ENCODE measurements at places on chromosomes 1 and 21.

DNA sequence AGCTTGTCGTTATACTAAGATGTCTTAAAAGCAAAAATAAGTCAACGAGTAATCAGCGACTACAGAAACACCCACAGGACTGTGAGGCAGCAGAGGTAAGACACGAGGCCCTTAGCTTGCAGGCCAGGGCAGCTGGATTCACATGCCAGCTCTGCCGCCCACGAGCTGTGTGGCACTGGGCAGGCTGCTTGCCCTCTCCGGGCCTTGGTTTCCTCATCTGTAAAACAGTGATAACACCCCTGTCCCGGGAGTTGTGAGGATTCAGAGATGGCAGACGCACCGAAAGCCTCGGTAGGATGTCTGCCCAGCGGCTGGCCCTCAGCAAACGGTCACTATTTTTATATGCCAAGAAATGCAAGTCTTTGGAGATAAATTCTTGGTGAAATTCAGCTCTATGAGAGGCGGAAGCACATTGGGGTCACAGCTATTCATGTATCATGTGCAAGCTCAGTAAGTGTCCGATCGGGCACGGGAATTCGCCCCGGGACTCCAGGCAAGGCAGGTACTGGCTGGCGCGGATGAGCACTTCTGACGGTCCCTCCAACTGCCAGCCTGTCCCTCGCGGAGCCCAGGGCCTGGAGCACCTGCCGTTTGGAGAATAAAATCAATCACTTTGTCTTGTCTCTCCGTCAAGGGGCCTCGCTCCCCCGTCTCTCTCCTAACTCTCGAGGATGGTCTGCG lies 1.1 kb downstream of the C2CD2 start:
- DNase-seq: no peak

DNA sequence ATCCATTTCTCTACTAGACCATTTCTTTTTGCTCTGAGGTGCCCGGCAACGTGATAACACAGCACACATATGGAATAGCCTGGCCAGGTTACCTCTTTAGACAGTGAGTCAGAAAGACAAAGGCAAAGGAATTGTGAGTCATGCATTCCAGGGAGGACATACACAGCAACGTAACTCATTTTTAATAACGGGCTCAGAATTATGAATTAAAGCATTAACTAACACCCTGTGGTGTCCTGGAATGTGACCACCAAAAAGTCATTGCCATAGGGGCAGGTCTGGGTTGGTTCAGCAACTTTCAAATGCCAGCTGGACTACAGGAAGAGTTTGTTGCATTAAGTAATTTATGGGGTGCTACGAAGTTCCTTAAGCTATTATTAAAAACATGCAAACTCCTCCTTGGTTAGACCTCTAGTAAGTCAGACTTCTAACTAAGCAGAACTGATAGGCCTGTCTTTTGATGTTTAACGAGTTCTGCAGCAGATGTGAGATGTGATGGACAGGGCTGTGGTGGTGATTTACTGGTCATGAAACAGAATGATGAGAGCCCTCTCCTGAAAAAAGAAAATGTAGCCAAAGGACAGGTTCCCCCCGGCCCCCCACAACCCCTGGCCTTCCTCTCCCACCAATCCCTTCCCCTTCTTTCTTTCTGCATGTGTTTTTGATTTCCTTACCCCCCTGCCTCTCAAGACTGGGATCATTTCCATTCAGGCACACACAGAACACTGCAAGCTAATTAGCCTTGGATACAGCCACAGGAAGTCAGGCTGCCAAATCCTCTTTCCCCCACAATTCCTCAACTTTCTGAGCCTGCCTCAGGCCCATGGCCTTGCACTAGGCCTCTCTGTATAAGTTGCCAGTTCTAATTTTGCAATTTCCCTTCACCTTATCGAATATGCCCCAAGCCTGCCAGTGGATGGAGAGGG lies 88.9 kb upstream of the HAO2 start:
- no peak for DNase-seq

GRCh38 chr1:155107309-155108264 lies 20.1 kb upstream of the EFNA1 start:
- no peak for DNase-seq

DNA sequence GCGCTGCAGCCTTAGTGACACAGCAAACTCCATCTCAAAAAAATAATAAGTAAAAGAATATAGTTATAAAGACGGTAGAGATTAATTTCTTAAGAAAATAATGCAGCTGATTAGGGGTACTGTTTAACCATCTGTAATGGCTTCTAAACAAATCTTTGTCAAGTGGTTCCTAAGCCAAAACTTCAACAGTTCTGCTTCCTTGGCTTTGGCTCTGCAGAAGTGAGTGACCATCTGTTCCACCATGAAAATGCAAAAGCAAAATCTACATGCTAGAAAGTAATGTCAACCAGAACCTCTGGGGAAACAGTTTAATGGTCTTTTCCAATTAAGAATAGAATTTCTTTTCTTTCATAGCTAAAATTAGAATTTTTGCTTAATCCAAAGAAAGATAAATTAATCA lies 8.3 kb upstream of the SH2D5 start:
- no peak for DNase-seq

GRCh38 chr1:220726634-220727033 lies 21.5 kb upstream of the MTARC2 start:
- DNase-seq: no peak

DNA sequence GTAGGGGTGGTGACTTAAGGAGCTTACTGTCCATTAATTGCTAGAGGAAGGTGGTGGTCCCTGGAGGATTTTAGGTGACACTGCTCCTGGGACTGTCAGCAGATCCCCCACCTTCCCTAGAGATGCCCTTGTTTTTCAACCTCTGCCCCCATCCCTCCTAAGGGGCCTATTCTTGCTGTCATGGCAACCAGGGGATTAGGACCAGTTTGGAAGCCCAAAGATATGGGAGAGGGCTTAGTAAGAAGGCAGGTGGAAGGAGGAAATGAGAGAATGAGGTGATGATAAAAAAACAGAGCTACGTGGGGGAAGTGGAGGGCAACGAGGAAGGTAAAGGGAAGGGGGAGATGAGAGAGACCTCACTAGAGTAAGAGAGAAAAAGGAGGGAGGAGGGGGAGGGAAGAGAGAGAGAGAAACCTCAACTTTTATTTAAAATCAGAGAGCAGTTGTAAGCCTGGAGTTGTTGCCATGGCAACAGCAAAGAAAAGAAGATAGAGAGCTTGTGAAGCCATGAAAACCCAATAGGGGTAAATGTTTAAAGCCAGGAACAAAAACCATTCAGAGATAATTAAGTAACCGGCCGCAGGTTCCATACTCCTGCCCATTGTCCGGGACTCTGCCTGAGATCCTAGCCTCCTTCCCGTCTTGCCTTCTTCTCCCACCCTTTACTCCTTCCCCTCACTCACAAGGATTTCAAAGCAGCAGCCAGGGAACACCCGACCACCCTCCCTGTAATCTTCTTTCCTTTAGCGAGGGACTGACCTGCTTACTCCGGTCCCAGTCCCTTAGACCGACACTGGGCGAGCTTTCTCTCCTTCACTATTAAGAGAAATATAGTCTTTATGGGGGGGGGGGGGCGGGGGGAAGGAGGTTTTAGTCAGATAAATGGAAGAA lies 20.6 kb downstream of the KIRREL1 start:
- no peak for DNase-seq

DNA sequence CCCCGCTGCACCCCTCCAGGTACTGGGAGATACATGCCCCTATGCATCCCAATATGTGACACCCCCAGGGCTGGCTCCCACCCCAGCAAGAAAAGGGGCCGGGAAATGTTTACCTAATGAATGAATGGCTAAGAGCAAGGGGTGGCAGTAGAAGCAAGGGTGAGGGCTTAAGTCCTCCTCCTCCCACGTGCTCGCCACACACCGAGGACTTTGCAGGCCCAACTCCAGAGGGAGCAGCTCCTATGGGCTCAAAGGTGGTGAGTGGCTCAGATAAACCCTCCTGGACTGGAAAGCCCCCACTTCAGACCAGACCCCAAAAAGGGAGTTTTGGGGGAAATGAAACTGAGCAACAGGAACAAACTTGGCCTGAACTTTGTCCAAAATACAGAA lies 11.4 kb downstream of the SLC45A3 start:
- no peak for DNase-seq

GRCh38 chr21:25103500-25104207 lies 503.6 kb downstream of the MRPL39 start:
- DNase-seq: no peak

DNA sequence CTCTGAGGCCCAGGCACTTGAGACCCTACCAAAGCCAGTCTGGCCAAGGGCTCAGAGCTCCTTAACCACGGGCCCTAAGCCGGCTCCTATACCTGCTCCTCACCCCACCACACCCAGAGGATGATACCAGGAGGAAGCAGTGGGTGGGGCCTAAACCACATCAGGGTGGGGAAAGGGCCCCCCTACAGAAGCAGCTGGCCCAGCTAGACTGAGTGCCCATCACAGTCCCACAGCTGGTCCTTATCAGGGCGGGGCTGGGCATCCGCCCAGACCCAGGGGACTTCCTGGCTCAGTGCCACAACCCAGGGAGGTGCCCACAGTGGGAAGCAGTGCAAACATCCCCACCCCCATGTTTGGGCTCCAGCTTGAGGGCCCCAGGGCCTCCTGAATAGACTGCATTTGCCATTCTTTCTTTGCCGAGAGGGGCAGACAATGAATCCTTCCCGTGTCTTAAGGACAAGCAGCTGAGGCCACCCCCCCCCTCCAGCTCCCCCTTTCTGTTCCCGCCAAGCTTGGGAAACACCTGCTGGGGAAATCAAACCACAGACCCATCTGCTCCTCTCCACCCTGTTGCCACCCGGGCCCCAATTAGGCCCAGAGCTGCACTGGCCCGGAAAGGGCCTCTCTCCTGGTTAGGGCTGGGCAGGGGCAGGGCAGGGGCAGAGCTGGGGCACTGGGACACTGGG lies 6.2 kb downstream of the E2F2 start:
- no peak for DNase-seq

- no peak for DNase-seq
Measured at GRCh38 chr1:70383483-70383882, 27.6 kb upstream of the CTH start.

GRCh38 chr21:42655796-42656770 lies 2.7 kb downstream of the PDE9A start:
- DNase-seq: no peak

DNA sequence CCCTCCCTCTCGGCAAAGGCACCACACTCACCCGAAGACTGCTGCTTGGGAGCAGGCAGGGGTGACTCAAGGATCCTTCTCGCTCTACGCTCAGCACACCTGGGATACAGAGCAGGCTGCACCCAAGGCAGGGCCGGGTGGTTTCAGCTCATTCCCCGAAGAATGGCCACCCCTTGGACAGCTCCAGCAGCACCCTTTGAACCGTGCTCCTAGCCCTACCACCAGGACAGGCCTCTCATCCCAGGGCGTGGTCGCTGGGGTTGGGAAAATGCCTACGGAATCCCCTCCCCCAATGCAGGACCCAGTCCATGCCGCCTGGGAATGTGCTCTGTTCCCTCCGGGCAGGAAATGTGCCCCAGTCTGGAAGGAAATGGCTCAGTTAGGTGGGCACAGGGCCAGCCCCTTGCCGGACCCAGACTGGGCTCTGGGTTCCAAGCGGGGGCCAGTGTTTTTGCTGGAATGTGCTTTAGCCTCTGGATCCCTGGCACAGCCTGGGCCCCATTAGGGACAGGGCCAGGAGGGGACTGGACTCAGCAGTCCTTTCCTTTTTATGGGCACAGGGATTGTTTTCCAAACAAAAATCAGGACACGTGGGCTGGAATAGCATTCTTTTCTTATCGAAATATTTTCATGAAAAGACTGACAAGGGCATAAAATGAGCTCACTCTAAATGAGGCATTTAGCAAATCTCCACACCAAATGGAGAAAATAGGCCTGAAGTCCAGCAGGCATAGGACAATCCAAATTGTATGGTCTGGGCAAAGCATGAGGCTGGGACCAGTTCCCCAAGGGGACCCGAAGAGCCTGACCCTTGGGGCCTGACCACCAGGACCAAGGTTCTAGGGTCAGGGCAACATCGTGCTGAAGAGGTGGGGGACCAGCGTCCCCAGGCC lies 7.3 kb downstream of the TMEM82 start:
- no peak for DNase-seq

DNA sequence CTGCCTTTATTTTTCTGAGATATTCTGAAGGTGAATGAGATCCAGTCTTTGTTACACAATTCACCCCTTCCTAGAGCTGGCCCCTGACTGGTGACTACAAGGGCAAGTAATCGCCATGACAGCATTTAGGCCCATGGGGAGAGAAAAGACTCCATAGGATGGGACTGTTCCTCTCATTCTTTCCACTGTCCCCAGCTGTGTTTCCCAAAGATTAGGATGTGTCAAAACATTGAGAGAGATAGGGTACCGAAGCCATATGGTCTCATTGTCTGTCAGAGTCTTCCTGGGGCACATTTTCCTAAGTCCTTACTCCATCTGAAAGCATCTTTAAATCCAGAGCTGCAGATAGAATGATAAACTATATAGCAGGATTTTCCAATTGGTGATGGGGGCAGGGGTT lies 423.5 kb downstream of the OMA1 start:
- no peak for DNase-seq

DNA sequence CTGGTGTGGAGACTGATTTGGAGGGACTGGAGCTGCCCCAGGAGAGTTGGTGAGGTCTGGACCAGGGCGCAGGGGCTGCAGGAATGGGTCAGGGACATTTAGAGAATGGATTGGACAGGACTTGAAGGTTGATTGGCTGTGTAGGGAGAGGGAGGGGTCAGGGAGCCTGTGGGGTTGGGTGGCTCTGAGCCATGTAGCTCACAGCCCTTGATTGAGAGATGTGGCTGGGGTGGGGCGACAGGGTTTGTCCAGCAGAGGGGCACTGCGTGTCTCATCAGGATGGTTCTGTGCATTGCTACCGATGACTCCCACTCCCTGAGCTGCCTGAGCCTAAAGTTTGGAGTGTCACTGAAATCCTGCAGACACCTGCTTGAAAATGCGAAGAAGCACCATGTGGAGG lies 12.1 kb downstream of the AZIN2 start:
- no peak for DNase-seq

DNA sequence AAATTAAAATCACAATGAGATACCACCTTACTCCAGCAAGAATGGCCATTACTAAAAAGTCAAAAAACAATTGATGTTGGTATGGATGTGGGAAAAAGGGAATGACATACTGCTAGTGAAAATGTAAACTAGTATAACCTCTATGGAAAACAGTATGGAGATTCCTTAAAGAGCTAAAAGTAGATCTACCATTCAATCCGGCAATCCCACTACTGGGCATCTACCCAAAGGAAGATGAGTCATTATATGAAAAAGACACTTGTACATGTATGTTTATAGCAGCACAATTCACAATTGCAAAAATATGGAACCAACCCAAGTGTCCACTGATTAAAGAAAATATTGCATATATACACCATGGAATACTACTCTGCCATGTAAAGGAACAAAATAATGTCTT lies 37.2 kb downstream of the SUSD4 start:
- DNase-seq: no peak
